ENCODE measurements at places on chromosomes 12 and 14.

DNA sequence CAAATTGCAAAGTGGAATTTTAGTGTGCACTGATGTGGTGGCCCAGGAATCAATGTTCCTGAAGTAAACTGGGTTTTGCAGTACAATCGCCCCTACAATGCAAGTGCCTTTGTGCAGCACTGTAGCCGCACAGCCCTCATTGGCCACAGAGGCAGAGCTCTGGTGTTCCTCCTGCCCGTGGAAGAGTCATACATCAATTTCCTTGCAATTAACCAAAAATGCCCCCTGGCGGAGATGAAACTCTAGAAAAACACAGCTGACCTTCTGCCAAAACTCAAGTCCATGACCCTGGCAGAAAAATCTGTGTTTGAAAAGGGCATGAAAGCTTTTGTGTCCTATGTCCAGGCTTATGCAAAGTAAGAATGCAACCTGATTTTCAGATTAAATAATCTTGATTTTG, 117.9 kb upstream of the PRB2 start:
- DNase-seq = peak; percentile 21

GRCh38 chr14:96816281-96816680, 19.1 kb downstream of the VRK1 start:
- DNase-seq = no peak

DNA sequence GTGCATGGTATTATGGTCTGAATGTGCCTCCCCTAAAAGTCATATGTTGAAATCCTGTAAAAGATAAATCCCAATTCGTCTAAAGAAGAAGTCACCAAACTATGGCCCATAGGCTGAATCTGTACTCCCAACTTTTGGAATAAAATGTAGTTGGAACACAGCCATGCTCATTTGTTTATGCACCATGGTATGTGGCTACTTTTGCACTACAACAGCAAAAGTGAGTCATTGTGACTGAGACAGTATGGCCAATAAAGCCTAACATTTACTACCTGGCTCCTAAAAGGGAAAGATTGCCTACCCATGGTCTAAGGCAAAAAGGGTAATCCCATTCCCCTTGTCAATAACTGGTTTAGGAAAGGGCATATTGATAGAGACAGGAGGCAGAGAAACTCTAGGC, 101.8 kb downstream of the LRIG3 start:
- DNase-seq = peak; percentile 34

GRCh38 chr12:46260913-46261476, 7.8 kb downstream of the SLC38A1 start:
- no peak for DNase-seq

GRCh38 chr14:83533734-83534133, 1996.2 kb upstream of the FLRT2 start:
- no peak for DNase-seq

GRCh38 chr14:77278461-77279230, 7.6 kb upstream of the NGB start:
- no peak for DNase-seq

GRCh38 chr14:56959869-56960268, 149.6 kb upstream of the OTX2 start:
- DNase-seq = no peak

DNA sequence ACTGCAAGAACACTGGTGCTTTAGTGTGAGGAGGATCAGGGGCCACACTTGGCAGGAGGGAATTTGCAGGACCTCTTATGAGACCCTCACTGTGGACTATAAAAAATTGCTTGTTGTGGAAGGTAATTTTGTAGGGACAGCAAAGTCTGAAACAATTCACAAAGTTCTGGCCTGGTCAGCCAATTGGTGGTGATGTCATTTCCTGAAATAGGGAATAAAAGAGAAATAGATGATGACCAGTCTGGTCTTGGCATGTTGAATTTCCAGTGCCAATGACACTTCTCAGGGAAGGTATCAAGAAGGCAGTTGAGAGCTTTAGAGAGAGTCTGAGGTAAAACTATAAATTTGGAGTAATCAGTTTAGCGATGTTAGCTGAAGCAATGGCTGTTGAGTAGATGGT, 129.3 kb upstream of the LMNTD1 start:
- peak; percentile 13 for DNase-seq

DNA sequence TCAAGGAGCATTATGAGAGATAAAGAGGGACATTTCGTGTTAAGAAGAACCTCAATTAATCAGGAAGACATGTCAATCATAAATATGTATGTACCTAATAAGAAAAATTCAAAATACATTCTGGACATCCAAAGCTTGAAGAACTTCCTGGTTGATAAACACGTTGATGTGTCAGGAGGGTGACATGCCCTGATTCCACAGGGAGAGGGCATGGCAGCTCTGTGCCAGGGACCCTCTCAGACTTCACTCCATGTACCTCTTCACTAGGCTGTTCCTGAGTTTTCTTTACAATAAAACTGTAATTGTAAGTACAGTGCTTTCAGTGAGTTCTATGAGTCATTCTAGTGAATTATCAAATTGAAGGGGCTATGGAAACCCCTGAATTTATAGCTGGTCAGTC, 163.5 kb downstream of the CFAP54 start:
- no peak for DNase-seq

GRCh38 chr12:120238839-120239445, 26.6 kb downstream of the PXN start:
- DNase-seq = no peak

- peak; percentile 25 for DNase-seq
Observed at GRCh38 chr12:42180990-42181596, 36.4 kb upstream of the GXYLT1 start.

DNA sequence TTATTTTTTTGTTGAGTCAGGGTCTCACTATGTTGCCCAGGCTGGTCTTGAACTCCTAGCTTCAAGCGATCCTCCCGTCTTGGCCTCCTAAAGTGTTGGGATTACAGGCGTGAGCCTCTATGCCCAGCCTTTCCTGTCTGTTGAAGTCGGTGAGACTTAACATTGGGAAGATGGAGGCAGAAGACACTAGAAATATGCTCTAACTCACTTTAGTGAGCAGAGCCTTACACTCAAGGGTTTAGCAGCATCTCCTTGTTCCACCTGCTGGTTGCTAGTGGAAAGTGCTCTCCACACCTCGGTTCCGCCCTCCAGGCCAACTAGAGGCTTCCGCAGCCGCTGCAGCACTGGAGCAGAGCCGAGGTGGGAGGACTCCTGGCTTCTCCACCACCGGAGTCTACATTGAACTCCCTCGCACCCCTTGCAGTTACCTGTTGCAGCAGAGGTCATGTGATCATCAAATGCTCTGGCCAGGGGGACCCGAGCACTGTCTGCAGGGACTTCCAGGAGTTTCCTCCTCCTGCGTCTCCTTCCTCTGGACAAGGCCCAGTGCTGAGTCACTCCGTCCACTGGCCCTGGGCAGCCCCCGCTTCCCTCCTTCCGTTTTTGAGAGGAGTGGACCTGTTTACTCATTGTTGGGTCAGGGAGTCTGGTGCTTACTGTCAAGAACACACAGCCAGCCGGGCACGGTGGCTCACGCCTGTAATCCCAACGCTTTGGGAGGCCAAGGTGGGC, 9.4 kb upstream of the HVCN1 start:
- DNase-seq = peak; percentile 81

DNA sequence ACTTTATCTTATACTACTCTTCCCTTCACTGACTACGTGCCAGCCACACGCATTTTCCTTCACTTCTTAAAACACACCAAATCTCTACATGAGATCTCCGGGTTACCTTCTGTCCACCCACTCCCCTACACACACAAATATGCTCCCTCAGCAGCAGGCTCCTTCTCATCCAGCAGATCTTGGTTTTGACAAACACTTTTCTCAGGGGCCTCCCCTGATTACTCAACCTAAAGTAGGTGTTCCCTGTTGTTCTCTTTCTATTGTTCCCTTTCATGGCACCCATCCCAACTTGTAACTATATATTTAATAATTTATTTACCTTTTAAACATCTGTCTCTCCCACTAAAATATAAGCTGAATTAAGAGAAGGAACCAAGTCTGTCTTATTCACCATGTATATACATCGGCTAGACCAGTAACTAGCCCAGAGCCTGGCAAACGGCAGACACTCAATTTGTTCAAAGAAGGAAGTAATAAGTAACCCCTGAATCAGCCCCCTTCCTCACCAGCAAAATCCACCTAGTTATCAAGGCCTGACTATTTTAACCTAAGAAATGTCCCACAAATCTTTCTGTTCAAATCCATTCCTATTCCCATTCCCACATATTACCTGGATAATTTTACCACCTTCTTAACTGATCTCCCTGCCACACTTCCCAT, 2.7 kb downstream of the C2CD5 start:
- no peak for DNase-seq

DNA sequence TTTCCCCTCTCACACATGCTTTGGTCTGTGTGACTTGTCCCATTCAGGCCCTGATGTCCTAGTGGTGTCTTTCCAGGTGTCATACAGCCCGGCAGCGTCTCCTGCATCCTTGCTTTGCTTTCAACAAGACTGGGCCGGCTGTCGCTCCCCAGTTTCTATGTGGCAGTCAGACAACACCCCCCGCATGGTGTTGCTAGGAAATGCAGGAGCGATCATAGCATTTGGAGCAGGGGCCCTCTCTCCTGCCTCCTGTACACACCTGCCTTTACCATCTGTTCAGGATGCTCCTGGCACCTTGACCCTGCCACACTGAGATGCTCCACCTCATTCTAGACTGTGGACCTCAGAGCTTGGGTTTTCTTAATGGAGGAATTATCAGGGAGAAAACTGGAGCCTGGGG, 29.5 kb downstream of the CACNA1C start:
- no peak for DNase-seq

GRCh38 chr14:73620268-73620667, 8.0 kb downstream of the ACOT6 start:
- no peak for DNase-seq

- DNase-seq = no peak
Observed at GRCh38 chr14:33564774-33565630, 385.9 kb downstream of the EGLN3 start.

GRCh38 chr14:93049867-93050331, 65.8 kb downstream of the ITPK1 start:
- DNase-seq = no peak

DNA sequence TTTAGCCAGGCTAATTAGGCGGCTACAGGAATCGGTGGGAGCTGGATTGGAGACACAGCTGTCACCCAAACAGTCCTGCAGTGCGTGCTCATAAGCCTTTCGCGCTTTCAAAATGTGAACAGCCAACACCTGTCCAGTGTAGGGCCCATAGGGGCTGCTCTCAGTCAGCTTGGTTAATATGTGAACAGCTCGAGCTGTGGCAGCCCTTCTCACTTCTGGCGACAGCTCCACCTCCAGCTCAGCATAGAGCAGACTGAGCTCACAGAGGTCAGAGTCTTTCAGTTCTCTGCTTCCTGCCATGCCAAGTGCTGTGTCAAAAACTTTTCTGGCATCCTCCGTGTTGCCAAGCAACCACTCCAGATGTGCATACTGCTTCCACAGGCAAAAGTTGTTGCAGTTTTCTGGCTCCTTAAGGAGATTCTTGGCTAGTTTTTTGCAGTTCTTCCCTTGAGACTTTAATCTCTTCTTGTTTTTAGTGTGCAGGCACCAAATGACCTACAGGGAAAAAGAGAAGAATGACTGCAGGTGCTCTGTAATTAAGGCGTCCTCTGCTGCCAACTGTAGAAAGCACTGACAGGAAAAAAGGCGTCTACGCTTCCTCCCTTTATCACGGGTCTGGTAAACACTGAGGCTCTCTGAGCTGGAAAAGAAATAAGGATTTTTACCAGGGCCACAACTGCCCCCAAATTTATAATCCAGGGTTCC, 32.5 kb downstream of the PSMC1 start:
- peak; percentile 38 for DNase-seq

- DNase-seq = peak; percentile 38
Observed at GRCh38 chr14:22084393-22085281, 411.0 kb upstream of the OR4E1 start.

- DNase-seq = peak; percentile 20
Observed at GRCh38 chr14:88746052-88746451, 46.7 kb downstream of the EML5 start.

DNA sequence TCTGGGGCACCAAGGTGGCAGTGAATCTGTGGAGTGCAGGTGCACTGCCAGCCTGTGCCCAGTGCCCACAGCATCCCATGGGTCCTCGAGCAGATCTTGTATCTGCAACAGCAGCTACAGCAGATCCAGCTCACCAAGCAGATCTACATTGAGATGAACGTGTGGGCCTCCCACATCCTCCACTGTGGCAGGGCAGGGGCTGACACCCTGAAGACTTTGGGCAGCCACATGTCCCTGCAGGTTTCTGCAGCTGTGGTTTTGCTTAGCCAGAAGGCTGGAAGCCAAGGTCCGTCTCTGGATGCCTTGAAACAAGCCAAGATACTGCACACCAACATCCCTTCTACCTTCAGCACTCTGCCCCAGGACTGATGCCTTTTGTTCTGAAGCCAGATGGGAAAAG, 338.8 kb upstream of the OR4E1 start:
- DNase-seq = no peak

DNA sequence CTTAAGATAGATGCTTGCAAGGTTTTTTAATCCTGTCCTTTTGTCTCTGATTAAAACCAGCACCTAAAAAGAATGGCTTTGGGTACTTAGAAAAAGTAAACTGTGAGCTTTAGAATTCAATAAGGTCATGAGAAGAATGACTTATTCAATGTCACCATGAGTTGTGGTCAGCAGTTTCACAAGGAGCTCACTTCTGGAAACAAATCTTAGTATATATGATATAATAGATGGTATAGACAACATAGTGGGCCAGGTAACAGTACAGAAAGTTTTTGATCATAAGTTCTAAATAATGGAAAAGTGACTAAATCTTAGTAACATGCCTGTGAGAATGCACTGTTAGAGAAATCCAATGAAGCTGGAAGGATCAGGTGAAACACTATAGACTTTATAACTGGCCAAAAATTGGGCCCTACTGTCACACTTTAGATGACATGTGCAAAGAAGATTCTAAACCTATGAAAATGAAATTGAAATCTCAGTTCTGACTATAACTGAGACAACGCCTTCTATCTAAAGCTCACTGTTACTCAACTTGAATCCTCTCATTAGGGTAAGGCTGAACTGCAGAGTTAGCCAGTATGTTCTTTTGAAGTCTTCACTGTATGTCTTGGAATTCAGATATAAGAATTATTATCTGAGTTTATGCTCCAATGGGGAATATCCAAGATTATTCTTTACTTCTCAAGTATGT, 42.4 kb upstream of the RAD51AP1 start:
- DNase-seq = no peak

DNA sequence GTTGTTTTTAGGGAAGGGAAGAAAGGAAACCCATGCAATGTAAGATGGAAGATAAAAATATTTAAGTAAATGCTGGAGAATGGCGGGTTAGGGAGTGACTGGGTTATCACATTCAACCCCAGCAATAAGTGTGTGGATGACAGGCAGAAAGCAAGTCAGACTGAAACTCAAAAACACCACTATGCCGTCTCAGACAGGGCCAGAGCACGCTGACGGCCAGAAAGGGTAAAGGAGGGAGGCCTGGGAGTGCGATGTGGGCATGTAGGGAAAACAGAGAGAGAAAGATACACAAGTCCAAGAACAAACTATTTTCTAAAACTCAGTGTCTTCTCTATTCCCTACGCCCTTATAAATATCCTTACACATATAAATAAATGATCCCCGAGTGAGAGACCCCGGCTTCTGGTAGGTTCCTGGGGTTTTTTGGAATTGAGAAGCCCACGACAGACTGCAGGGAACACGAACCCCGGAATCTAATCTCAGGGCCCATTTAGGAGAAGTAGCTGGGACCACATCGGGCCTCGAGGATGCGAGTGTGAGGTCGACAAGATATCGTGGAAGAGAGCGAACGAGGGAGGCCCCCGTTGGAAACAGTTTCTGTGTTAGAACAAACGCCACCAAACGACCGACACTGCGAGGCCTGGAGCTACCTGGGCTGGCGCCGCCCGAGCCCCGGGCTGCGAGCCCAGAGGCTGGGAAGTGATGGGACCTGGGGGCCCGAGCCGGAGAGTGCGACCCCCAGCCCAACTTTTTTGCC, 735 bp upstream of the OTX2 start:
- DNase-seq = no peak

Measured in fibroblast of lung (primary cell).